ENCODE measurements at places on chromosomes 2 and 18.

- DNase-seq, result no peak
Observed at GRCh38 chr18:11883153-11883552, 25.0 kb downstream of the MPPE1 start.

DNA sequence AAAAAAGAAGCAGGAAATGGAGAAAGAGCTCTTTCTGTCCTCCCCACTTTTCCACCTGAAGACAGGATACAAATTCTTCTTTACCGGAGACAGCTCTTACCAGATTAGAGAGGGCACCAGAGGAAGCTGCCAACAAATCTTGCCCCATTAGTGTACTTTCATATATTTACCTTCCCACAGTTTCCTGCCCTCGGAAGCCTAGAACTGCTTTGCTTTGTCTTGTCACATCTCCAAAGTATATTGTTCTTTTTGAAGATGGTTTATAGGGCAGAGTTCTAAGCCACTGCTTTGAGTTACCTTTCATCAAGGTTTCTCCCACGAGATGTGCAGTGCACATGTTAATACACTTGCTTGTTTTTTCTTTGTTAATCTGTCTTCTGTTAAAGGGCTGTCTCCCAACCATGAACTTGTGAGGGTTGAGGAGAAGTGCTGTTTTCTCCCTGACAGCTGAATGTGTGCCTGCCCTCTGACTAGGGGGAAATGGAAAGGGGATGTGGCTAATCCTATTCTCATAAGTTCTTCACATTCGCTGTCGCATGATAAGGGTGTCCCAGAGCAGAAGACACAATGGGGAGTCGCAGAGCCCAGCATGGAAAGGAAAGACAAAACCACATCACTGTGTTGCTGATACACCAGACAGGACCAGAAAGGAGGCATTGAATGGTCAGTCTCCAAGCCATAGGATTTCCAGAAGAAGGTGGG lies 24.2 kb downstream of the CENPA start:
- DNase-seq, result no peak

- DNase-seq, result no peak
Observed at GRCh38 chr2:156309167-156309566, 23.4 kb downstream of the NR4A2 start.

- DNase-seq, result no peak
Observed at GRCh38 chr2:208363485-208363884, 43.1 kb upstream of the PTH2R start.

GRCh38 chr2:174392706-174393105 lies 2.8 kb upstream of the SCRN3 start:
- DNase-seq, result no peak

DNA sequence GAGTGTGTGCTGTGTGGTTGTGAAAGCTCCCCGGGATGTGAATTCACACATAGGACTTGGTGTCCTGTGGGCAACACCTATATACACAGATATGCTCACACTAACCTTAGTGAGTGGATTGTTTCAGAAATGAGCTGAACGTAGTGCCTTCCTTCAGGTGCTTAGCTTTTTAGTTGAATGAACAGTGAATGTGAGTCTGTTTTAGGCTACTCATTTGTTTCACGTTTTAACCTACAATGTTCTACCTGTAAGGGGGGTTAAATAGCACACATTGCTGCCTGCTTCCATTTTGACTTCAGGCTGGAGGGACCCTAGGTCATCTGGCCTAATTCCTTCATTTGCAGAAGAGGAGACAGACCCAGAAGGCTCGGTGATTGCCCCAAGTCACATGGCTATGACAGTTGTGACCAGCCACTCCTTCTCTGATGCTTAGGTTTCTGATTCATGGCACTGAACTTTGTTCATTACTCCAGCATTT lies 1.0 kb downstream of the PLEK start:
- DNase-seq, result no peak

DNA sequence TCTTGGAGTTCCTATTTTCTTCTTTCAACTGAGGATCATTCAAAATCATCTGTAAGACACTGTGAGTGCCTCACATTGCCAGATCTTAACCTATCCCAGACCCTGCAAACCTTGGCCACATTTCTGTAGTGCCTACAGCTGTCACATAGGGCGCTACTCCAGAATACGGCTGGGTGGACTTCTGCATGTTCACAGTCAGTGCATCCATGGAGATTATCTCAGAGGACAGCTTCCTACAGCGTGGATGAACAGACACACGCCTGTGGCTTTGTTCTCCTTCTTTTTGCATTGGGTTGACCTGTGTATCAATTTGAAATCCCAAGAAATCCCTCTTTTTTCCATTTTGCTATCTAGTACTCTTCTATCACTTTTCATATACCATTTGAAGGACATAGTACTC lies 1.9 kb upstream of the KLHL29 start:
- DNase-seq, result no peak

DNA sequence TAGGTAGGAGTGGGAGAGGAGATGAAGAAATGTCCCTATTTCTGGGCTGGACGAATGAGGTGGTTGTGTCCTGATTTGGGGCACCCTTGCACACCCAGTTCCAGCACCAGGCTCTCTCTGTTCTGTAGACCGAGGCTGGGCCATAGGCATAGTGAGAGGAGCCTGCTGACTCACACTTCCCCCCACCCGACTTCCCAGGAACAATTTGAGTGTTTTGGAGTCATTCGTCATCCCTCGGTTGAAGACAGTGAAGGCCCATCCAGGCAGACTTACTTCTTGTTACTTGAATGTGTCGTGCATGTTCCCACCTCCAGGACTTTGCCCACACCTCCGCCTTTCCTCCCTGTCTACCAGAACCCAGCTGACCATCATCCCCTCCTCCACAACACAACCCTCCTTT lies 179.1 kb downstream of the HAUS1 start:
- no peak for DNase-seq

- DNase-seq, result no peak
Observed at GRCh38 chr2:67581751-67582150, 184.6 kb downstream of the ETAA1 start.

DNA sequence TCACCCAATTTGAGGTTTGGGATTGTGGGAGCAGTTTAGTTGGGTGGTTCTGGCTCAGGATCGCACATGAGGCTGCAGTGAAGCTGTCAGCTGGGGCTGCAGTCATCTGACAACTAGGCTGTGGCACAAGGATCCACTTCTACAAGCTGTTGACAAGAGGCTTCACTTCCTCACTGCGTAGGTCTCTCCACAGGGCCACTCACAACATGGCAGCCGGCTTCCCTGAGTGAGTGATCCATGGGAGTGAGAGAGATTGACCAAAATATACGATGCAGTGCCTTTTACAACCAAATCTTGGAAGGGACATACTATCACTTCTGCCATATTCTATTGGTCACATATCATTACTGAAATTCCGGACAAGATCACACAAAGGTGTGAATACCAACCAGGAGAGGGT lies 187.5 kb downstream of the DLGAP1 start:
- DNase-seq, result no peak

GRCh38 chr18:37451239-37451825 lies 114.3 kb downstream of the CELF4 start:
- no peak for DNase-seq

GRCh38 chr2:39266139-39266805 lies 22.5 kb upstream of the CDKL4 start:
- DNase-seq, result no peak

DNA sequence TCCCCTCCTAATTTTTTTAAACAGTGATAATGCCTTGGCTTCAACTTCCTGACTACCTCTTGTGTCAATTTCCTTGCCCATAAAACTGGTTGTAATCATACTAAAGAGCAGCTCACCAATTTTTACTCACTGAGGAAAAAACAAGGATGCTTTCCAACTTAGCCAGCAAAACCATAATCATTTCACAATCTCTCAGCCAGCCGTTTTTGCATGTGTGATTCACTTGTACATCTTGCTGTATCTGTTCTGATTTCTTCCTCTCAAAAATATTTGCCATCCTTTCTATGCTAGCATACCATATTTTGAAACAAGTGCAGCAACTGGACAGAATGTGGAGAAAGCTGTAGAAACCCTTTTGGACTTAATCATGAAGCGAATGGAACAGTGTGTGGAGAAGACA lies 60.7 kb downstream of the RAB27B start:
- no peak for DNase-seq

DNA sequence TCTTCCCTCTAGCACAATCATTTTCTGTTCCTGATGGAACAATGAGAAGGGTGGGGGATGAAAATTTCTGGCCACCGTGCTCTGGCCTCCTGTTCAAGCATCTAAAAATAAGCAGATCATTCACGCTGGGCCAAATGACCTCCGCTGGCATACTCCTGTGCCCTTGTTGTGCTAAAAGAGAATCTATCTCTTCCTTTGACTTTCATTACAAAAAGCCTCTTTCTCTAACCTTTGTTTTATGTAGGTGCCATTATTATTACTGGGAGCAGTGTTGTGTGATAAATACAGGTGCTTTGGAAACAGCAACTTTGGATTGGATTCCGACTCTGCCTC lies 44.6 kb upstream of the B3GNT2 start:
- no peak for DNase-seq

DNA sequence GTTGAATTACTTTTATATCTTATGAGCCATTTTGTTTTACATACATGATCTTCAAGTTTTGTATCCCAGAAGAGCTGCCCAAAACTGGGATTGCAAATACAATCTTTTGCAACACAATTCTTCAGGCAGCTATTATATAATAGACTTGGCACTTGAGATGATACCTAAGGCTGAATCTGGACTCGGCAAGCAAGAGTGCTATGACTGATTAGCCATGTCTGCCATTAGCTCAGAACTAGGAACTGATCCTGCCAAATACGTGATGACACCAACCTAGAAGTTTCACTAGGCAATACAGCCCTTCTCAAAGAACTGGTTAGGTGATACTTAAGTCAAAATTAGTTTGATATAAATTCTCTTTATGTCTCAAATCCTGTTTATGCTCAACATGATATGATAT lies 619.6 kb downstream of the CPS1 start:
- no peak for DNase-seq

DNA sequence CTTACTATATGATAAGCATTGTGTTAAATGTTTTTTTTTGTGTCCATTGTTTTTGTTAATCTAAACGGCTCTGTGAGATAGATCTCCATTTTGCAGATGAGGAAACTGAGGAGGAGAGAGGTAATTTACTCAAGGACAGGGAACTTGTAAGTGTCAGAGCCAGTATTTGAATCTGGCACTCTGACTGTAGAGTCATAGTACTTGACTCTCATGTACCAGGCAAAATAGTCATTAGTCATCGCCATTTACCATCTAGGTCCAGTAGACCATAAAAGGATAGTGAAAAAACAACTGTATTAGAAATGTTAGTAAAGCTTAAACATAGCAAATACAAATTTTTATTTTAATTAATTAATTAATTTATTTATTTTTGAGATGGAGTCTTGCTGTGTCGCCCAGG lies 4.8 kb downstream of the PSMD14 start:
- DNase-seq, result no peak

- DNase-seq, result peak; percentile 65
Observed at GRCh38 chr2:48114256-48114655, 208.0 kb upstream of the FBXO11 start.

- DNase-seq, result no peak
Observed at GRCh38 chr18:32835951-32836350, 63.1 kb upstream of the KLHL14 start.

GRCh38 chr2:144943986-144944385 lies 424.1 kb upstream of the ZEB2 start:
- no peak for DNase-seq

GRCh38 chr18:199214-199613 lies 40.9 kb downstream of the USP14 start:
- no peak for DNase-seq

GRCh38 chr2:212841460-212841859 lies 302.9 kb upstream of the ERBB4 start:
- DNase-seq, result no peak

DNA sequence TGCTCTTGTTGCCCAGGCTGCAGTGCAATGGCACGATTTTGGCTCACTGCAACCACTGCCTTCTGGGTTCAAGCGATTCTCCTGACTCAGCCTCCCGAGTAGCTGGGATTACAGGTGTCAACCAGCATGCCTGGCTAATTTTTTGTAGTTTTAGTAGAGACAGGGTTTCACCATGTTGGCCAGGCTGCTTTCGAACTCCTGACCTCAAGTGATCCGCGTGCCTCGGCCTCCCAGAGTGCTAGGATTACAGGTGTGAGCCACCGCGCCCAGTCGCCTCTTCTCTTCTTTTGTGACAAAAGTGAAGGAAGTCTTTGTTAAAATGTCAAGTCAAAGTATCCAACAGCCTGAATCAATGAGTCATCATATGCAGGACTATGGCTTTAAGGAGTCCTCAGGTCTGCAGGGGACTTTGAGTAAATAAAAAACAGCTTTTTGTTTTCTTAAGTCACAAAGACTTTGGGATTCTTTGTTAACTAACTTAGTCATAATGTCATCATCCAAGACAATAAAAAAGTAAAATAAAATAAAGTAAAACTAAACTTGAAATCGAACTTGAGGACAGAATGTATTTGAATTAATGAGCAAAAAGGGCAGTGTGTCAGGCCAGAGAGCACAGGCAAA lies 1153.2 kb downstream of the SUCLG1 start:
- no peak for DNase-seq

- DNase-seq, result no peak
Observed at GRCh38 chr18:67276638-67277037, 239.9 kb downstream of the DSEL start.

DNA sequence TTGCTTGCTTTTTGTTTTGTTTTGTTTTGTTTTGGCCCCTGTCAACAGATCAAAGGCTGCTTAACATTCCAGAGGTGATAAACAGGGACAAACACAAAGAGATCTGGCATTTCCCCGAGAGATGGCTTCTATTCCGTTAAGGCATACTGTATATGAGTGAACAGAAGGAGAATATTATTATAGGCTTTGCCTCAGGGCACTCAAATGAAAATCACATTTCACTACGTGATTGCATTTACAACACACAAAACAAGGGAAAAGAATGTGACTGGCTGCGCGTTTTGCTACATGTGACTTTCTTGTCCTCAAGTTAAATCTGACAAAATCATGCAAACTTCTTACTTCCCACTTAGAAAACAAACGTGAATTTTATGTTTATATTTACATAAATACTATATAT lies 1037.9 kb upstream of the DDX18 start:
- DNase-seq, result no peak

DNA sequence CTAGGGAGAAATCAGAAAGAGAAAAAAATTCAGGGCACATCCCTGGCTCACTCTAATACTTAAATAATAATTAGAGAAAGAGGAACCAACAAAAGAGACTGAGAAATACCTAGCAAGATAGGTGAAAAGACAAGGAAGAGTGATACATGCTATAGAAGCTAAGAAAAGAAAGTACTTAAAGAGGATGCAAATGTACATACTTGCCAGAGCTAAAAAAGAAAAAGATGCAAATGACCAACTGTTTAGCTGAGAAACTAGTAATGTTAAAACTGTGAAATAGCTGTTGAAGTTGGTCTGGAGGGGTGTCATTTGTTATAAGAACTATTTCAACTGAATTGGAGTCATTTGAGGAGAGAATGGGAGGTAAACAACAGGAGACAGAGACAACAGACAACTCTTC lies 412.2 kb downstream of the SPAG16 start:
- no peak for DNase-seq

- DNase-seq, result no peak
Observed at GRCh38 chr2:62686012-62686685, 19.4 kb upstream of the EHBP1 start.
